Posterior vena cava (tissue), 2 donors: ENCODE measurements at places on chromosomes 7 and 10.
A peak's percentile ranks its signal among the peaks of the same experiment; 100 is the strongest.

GRCh38 chr10:13086056-13086455, 13.9 kb upstream of the OPTN start:
- no peak for DNase-seq

- DNase-seq: peak; percentile 83
Measured at GRCh38 chr7:12111422-12112405, 99.4 kb upstream of the TMEM106B start.

GRCh38 chr10:129089341-129089740, 377.7 kb upstream of the MGMT start:
- DNase-seq: no peak

- DNase-seq: no peak
Measured at GRCh38 chr10:58464956-58465355, 47.7 kb upstream of the BICC1 start.
